ENCODE measurements at places on chromosomes 1 and 21. TPM values are rescaled to one million over a fixed set of nuclear protein-coding genes. Genes with fewer than 3 reads are reported as not detected.
A peak's percentile ranks its signal among the peaks of the same experiment; 100 is the strongest.

- no peaks in the 10 kb centered on the region for H3K36me3 ChIP-seq
- no peak overlapping the region for H3K27ac ChIP-seq
- peaks cover 28% of the 10 kb centered on the region for H3K4me1 ChIP-seq
- DNase-seq = no peak
- no peaks in the 10 kb centered on the region for H3K27me3 ChIP-seq
- no peak overlapping the region for H3K4me3 ChIP-seq
Observed at GRCh38 chr21:44884097-44884496, 10.6 kb upstream of the PTTG1IP start.

DNA sequence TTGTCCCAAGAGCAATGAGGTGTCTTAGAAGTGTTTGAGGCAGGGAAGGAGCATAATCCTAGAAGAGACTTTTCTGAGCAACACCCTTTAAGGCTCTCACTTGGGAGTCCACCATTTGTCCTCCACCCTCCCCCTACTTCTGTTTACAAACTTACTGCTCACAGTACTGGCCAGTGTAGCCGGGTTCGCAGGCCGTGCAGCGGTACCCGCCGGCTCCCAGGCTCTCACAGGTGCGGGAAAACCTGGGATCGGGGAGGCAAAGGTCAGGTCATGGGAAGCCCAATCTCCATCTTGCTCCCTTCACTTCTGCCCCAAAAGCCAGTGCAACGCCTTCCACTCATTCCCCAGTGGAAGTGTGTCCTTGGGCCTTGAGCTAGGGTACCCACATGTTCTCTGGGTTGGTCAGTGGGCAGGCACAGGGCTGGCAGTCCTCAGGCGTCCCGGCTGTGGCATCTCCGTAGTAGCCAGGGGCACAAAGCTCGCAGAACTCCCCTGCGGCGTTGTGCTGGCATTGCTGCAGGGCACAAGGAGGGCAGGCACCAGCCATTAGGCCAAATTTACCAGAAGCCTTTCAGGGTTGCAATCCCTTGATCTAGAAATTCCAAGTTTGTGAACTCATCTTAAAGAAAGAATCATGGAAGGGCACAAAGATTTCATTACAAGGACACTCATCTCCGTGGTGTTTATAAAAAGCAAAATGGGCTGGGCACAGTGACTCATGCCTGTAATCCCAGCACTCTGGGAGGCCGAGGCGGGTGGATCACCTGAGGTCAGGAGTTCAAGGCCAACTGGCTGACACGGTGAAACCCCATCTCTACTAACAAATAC, 49.8 kb downstream of the LDLRAD2 start:
- no peak overlapping the region for H3K27ac ChIP-seq
- no peak overlapping the region for H3K4me3 ChIP-seq
- H3K4me1 ChIP-seq = peaks cover 18% of the 10 kb centered on the region
- no peak for DNase-seq

KRTAP26-1 gene
- not detected for polyA plus RNA-seq

DNA sequence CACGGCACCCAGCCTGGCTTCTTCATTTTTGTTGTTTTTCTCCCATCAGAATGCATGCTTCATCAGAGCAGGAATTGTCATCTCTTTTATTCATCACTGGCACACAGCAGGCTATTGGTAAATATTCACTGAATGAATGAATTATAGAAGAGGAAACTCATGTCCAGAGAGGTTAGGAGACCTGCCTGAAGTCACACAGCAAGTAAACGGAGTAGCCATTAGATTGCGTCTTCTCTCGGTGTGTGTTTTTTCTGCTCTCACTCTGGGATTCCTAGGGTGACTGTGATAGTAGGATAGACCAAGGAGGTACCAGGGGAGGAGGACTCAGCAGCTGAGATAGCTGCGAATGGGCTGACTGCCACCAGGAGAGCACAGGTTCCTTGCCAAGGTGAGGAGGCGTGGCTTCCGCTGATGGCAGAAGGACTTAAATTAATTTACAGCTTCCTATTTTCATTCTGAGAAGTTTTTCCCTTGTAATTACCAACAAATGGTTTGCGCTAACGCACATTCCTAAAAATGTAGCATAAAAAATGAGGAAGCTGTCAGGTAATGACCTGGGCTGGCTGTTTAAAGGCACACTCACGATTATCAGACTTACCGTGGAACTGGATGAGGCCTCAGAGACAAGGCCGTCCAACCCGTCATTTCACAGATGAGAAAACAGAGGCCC, 4.5 kb upstream of the NCMAP start:
- H3K27ac ChIP-seq = no peak overlapping the region
- peaks cover 51% of the 10 kb centered on the region for H3K4me1 ChIP-seq
- no peak for DNase-seq
- H3K36me3 ChIP-seq = no peaks in the 10 kb centered on the region

AQP10 gene
- 0.13 TPM for polyA plus RNA-seq

- H3K4me1 ChIP-seq = no peaks in the 10 kb centered on the region
- H3K27ac ChIP-seq = no peak overlapping the region
- peaks cover 30% of the 10 kb centered on the region for H3K27me3 ChIP-seq
- no peak for DNase-seq
Observed at GRCh38 chr1:112239683-112240330, 156.2 kb upstream of the CTTNBP2NL start.

TCHH gene
- polyA plus RNA-seq = not detected

RGS13 gene
- 0.07 TPM for polyA plus RNA-seq

CAMTA1 gene
- 92.1 TPM for polyA plus RNA-seq

DNA sequence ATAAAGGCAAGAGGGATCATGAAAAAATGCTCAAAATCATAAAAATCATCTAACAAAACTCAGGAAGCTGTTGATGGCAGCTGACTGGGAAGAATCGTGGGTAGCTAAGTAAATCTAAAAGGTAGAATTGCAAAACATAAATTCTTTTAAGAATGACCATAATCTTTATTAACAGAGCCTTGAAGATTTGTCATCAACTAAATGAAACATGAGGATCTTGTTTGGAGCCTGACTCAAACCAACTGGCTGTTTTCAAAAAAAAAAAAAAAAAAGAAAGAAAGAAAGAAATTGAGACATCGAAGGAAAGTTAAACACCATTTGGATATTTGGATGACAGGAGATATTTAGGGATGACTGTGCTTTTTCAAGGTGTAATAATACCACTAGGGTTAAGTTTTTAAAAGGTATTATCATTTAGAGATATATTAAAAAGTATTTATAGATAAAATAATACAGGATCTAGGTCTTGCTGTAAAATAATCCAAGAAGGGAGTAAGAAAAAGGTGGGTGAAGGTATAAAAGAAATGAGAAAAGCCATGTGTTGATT, 48.6 kb downstream of the CD34 start:
- H3K4me3 ChIP-seq = no peak overlapping the region
- no peak for DNase-seq
- peaks cover 14% of the 10 kb centered on the region for H3K36me3 ChIP-seq
- peak overlapping the region; percentile 73 for H3K27ac ChIP-seq
- peaks cover 54% of the 10 kb centered on the region for H3K4me1 ChIP-seq

NR5A2 gene
- not detected for polyA plus RNA-seq

CNR2 gene
- polyA plus RNA-seq = 66.0 TPM

GRCh38 chr1:116572771-116573430, 2.1 kb upstream of the CD58 start:
- H3K4me1 ChIP-seq = peaks cover 41% of the 10 kb centered on the region
- no peak overlapping the region for H3K4me3 ChIP-seq
- no peak for DNase-seq
- H3K36me3 ChIP-seq = no peaks in the 10 kb centered on the region

GRCh38 chr1:218748071-218748470, 402.9 kb downstream of the TGFB2 start:
- H3K4me1 ChIP-seq = no peaks in the 10 kb centered on the region
- no peaks in the 10 kb centered on the region for H3K36me3 ChIP-seq
- H3K4me3 ChIP-seq = no peak overlapping the region
- DNase-seq = no peak
- peak overlapping the region; percentile 6 for H3K27ac ChIP-seq
- H3K27me3 ChIP-seq = no peaks in the 10 kb centered on the region

GNG4 gene
- polyA plus RNA-seq = not detected

Data from naive B cell (primary cell).